ENCODE measurements at places on chromosomes 3 and 15. TPM values are rescaled to one million over a fixed set of nuclear protein-coding genes. Genes with fewer than 3 reads are reported as not detected.

DNA sequence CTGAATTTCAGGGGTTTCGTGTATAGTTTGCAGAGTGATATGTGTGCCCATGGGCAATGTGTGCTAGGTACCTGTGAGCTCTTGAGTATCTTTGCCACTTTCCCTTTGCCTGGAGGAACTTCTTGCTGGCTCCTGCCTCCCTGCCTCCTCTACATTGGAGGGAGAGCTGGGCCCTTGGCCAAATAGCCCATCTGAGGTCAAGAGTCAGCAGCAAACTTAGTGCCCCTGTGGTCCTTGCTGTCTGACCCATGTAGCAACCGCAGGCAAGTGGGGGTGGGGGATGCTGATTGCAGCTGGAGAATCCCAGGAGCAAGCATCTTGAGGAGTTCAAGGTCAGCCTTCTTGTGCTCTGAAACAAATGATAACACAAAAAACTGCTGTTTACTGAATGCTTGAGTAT is 5.4 kb upstream of the TBC1D21 start:
- DNase-seq: no peak

GRCh38 chr15:88696254-88696653 is 57.4 kb downstream of the ISG20 start:
- no peak for DNase-seq

Gene DISP2
- 0.42 TPM for polyA plus RNA-seq

GRCh38 chr15:69573815-69574475 is 121.3 kb downstream of the RPLP1 start:
- DNase-seq: peak; percentile 34

Gene NRROS
- 0.10 TPM for polyA plus RNA-seq

Data from IMR-90 (cell line).